ENCODE measurements at places on chromosomes 12 and 14.

DNA sequence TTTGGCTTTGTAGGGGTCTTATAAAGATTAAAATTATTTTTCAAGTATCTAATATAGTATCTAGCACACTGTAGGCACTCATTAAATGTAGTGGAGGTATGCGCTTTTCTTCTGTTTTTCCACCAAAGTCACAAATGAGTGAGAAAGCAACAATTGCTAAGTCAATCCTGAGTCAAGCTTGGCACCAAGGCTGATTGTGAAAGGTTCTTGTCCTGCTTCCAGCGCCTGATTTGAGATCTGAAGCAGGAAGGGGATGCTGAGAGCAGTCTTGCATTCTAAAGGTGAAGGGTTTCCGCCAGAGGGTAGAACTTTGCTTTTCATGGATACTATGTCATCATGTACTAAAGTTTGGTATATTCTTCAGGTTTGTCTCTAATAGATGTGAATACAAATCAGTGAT is 64.9 kb upstream of the DAAM1 start:
- DNase-seq = no peak

GRCh38 chr12:116182359-116183063 is 95.0 kb downstream of the MED13L start:
- no peak for DNase-seq

- DNase-seq = peak; percentile 42
Measured at GRCh38 chr14:76514213-76514998, 138.5 kb downstream of the ESRRB start.

DNA sequence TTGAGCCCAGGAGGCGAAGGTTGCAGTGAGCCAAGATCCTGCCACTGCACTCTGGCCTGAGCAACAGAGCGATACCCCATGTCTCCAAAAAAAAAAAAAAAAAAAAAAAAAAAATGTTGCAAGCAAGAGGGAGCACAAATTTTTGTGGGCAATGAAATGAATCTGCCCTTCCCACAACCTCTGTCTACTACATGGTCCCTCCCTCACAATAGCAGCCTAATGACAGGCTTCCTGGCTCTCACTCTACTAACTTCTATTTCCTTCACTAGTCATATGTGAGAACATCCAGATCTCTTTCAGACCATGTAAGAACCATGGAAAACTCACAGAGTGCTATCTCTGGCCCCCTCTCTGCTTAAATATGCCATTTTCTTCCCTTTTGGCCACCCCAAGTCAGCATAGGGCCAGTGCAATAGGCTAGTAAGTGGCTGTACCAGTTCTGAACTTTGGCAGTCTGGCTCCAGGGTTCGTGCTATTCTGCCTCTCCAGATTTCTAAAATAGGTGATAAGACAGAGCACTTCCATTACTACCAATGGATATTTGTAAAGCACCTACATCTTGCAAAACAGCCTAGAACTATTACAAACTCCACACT is 7.1 kb downstream of the OSBPL8 start:
- no peak for DNase-seq

- no peak for DNase-seq
Measured at GRCh38 chr12:120316798-120317223, 10.8 kb downstream of the PLA2G1B start.

DNA sequence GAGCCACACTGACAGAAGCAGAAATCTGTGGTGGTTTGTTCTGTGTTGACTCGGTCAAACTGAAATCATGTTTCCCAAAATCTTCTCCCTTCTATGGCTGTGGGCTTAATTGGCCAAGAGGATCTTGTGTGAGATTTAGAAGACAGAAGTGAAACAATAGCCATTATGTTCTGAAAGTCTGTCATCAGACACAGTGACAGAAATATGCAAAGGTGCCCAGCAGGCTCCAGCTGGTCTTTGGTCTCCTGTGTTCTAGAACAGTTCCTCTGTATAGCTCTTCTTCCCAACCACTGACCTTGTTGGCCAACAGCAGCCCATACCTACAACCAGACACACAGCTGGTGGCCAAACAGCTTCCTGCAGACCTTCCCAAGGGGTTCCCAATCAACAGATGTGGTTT is 25.0 kb upstream of the COCH start:
- DNase-seq = no peak

GRCh38 chr14:94217116-94217515 is 43.0 kb downstream of the PPP4R4 start:
- no peak for DNase-seq

- peak; percentile 24 for DNase-seq
Measured at GRCh38 chr14:103624860-103625259, 4.2 kb upstream of the KLC1 start.

GRCh38 chr14:54768501-54769129 is 134.0 kb downstream of the GCH1 start:
- no peak for DNase-seq

- no peak for DNase-seq
Measured at GRCh38 chr12:94753036-94753679, 102.8 kb upstream of the TMCC3 start.

DNA sequence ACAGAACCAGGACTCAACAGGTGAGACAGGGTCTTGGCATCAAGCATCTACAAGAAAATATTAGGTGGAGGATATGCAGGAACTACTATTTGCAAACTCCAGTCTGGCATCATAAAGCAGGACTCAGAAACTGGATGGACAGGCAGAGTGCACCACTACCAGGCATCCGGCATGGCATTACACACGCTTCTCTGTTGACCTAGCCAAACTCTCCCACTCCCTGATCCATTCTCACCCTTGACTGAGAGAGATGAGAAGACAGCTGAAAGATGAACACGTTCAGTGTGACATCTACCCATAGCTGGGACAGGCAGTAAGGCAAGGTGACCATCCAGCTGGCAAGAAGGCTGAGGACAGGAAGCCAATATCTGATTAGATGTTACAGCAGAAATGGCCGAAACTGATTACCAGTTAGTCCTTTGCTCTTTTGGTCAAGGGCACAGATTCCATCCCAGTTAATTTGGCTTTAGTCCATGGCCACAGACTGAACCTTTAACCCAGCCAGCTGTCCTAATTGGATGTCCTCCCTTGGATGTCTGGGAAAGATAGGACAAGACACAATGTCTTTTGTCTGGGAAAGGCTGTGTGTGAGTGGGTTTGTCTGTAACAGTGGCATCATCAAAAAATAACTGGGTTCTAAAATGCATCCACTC is 71.6 kb downstream of the BBS10 start:
- DNase-seq = no peak

- no peak for DNase-seq
Measured at GRCh38 chr14:24670594-24670993, 36.6 kb upstream of the GZMB start.

DNA sequence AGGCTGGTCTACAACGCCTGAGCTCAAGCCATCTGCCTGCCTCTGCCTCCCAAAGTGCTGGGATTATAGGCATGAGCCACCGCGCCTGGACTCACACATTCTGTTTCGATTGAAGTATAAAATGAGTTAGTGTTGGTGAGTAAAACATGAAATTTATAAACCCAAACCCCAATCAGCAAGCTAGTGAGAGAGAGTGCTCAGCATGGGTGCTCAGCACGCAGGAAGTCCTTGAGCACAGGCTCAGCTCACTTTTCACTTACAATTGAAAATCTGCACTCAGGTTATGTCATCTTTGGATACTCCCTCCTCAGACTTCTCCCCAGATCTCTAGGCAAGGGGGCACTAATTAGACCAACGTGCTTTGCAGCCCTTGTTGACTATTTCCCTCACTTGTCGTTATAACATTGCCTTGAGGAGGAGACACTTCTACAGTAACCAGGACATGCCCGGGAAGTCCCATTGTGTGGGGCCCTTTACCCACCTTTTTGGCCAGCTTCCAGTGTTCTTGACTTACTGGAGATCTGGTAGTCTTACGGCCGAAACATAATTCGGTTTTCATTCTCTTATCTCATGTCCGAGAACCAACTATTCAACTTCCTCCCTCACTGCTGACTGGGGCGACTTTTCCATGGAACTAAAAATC is 68.5 kb upstream of the AMN1 start:
- DNase-seq = no peak

DNA sequence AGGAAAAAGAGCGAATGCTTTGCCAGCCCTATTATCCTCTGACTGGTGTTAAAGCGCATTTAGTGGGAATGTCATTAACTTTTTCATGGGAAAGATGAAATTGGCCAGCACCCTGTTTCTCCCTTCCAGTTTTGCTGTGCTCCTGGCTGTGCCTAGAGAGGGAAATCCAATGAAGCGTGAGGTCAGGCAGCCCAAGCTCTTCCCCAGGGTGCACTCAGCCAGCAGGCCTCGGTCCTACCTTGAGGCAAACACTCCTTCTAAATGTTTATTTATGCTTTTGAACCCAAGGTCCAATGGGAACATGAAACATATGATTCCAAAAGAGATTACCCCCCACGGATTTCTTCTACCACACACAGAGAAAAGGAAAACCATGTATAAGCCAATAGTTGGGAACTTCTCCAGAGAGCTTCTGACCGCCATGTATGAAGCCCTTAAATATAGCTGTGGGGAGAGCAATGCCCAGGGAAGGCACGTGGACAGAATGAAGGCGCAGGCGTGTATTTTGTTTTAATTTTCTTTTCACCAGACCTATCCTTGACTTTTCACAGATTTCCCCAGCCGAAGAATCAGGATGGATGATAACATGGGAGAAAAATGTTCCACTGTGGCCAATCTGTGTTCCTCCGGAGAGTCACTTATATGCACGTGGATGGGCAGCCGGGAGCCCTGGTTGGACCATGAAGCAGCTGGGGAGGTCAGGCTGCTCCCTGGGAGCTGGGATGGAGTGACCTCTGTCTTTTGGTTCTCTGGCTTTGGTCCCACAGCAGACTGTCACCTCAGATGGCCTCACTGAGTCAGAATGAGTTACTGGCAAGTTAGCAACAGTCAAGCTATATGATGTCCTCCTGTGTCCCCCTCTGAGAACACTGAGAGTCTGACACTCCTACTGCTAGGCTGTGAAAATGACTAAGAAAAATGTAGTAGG is 37.3 kb downstream of the GPR135 start:
- no peak for DNase-seq

DNA sequence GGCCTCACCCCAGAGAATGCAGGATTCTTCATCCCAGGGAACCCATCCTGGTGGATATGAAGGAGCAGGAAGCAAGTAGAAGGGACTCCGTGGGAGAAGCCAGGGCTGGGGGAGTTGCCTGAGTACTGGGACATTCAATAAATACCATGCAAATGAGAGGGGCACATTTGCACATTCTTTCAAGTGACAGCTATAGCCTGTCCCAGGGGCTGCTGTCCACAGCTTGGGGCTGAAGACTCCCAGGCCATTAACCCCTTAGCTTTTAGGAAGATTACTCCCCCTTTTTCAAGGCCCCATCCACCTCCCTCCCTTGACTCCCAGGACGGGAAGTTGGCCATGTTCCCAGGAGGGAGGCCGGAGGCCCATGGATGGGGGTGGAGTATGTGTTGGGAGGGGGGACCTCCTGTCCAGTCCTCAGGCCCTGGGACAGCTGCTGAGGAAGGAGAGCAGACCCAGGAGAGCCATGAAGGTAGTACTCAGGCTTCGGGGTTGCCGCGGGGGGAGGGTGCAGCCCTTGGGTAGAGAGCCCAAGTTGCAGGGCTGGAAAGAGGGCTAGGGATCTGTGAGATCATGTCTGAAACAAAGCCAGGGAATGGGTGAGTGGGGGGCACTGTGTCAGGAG is 974 bp upstream of the TNS2 start:
- DNase-seq = peak; percentile 49

DNA sequence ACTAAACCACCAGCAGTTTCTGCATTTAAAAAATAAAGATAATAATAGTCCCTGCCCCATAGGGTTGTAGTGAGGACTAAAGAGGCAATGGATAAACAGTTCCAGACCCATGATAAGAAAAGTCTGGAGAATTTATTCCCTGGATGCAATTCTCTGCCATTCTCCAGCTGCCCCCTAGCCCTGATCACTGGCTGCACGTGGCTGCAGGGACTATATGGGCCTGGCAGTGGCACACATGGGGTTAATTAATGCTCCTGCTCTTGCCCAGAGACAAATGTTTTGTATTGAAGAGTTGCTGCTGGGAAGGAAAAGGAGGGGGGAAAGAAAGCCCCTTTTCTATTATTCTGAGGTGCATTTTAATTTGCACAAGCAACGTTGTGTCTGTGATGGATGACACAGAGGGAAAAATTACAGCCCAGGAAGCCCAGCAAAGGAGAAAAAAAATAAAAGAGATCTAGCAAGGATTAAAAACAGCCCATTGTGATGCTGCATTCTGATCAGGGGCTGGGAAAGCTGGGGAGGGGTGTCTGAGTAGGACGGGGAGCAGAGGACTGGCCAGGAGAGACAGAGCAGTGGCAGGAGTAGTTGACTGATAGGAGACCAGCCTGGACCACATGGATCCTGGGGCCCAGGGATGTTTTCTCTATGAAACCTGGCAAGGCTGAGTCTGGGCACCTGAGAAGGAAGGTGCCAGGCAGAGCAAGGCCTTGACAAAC is 149.3 kb downstream of the ESRRB start:
- DNase-seq = no peak

DNA sequence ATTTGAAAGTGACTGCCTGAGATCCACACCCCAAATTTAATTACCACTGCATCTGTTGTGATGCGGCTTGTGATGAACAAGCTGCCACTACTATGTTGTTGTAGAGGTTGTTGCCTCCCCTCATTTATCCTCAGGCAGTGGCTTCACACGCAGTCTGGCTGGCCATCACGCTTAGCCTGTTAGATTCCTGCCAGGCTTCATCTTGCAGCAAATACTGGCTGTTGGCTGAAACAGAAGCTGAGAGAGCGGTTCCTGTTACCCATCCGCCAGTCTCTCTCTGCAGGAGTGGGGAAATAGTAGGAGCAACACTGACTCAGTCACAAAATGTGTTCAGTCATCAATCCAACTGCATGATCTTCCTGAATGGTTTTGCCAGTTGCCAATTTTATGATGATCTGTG is 934.4 kb downstream of the FLRT2 start:
- no peak for DNase-seq

DNA sequence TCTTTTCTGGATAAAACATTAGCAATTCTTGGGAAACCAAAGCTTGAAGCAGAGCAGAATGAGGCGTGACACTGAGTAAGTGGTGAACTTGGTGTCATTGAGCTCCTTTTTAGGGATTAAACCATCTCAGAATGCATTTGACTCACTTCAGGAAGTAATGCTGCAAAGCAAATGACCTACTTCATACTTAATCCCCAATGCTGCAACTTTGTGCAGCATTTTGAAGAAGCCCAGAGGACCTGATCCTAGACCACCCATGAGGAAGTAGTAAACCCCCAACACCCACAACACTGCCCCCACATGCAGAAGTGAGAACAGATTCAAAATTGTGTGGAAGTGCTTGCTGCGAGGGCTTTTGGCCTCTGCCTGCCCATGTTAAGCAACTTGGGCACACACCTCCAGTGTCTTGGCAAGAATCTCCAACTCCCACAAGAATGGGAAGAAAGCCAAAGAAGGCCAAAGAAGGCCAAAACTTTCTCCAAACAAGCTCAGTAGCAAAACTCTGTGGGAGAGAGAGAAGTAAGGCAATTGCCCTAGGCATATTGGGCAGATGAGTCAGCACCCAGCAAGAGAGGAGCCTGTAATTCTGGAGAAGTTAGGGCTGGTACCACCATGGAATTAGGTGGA is 69.2 kb upstream of the ETV6 start:
- DNase-seq = no peak

- no peak for DNase-seq
Measured at GRCh38 chr12:58044966-58045365, 103.6 kb downstream of the ATP23 start.
